Stimulated activated memory B cell treated with anti-CD40 and anti-IgM and Interleukin-4, amounts not matched to agents 10 μg/mL and 1 μg/mL and 100 μg/mL, for 72 hours (primary cell): ENCODE measurements at places on chromosomes 7 and 10.

DNA sequence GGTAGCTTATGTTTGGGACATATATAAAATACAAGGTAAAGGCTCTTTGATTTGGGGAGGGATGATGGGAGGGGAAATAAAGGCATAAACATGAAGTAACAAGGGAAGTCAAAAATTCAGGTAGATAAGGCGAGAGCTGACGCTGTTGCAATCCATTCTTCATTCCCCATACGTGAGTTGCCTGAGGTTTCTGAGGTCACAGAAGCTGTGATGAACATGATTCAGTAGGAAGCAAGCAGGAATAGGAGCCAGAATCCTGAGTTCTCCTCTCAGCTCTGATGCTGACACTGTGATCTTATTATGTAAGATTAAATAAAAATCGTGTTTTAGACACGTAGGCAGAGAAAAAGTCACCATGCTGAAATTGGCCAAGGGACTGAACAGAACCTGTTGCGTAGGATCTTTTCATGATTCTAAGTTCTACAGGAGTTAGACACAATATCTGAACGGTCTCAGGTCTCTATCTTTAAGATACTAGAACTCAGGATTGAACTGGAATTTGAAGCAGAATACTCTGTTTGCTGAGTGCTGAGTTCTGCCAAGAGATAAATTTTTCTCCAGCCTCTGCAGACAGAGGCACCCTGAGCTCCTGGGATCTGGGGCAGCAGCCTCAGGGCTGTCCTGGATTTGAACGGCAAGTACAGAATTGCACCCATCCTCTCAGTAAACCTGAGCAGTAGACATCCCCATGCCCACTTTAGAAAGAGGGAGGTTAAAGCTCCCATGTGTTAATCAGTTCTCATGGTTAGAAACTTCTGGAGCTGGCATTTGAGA, 21.0 kb downstream of the KLF6 start:
- ATAC-seq: no peak

- ATAC-seq: no peak
These were observed 148.8 kb downstream of the CCDC3 start for GRCh38 chr10:12852687-12853086.

DNA sequence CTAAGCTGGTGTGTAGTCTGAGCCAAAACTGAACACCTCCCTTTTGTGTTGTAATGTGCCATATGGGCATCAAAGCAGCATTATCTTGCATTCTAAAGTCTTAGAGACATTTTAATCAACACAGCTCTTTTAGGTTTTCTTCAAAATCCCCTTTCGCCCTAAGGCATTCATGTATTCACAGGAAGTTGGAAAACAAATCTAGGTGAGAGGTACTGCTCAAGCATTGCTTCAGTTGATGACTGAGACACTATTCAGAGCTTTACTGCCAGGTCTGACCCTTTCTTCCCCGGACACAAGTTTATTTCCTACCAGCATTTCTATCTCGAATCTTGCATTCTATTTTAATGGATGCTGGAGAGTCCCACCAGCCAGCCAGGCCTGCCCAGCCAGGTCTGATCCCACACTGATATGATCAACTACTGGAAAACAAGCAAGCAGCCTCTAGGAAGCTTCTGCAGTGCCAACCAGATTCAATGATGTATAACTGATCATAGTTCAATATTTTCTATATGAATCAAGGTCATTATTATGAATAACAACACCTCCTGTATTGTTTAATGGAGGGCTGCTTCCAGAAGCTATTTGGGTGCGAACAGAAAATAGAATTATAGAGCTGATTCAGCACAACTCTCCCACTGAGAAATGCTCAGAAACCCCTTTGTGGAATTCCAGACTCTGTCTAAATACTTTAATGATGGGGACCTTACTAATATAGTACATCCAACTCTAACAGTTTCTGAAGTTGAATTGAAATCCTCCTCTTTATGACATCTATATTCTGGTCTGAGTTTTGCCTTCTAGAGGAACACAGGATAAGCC, 4.0 kb upstream of the BRAF start:
- ATAC-seq: no peak

DNA sequence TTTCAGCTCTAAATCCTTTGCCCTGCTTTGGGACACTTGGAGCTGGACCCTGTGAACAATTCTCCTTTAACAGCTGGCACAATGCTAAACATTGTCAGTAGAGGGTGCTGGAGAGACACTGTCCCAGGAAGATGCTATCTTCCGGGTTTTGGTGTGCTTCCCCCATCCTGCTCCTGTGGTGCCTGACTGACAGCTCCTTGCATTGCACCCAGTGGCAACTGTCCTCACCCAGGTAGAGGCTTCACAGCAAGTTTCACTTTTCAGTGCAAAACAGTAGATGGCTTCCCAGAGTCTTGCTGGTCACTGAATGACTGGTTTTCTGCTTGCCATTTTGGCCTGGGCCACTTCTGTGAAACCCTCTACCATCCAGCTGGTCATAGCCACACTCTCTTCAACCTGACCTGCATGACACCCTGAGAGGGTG, 77.3 kb downstream of the CDC14C start:
- peak; percentile 31 for ATAC-seq

DNA sequence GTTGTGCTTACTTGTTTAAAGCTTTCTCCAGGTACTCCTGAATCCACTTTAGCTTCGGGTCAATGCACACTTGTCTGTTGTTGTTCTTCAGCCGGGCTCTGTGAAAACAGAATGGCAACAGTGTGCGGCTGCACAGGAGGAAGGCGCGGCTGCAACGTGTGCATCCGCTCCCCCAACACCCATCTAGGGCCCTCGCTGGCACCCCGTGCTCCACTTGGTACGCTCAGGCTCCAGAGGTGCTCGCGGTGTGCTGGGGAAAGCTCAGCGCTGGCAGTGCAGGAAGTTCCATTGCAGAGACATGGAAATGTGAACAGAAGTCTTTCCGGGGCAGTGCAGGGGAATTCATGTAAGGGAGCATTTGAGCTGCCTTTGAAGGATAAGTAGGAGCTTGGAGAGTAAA, 6.3 kb downstream of the CXCL12 start:
- no peak for ATAC-seq

- ATAC-seq: no peak
These were observed 2.6 kb upstream of the ZNF503 start for GRCh38 chr10:75403939-75404814.

- ATAC-seq: no peak
These were observed 152.4 kb upstream of the ADO start for GRCh38 chr10:62652114-62652513.

DNA sequence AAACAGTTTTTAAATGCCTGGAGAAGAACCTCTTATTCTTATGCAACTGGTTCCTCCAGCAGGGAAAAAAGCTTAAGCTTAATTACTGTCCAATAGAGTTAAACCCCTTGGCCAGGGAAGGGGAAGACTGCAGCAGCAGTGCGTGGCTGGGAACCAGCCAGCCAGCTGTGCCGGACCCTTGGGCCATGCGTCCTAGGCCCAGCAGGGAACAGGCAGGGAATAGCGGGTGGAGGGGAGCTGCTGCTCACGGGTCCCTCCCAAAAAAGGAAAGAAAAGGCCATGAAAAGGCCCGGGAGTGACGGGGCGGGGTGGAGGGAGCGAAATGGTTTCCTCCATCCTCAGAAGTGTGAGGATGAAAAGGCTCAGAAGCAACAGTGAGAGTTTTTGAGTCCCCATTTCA, 35.2 kb upstream of the HECW1 start:
- no peak for ATAC-seq

GRCh38 chr7:92589056-92589455, 1.1 kb downstream of the FAM133B start:
- ATAC-seq: no peak

DNA sequence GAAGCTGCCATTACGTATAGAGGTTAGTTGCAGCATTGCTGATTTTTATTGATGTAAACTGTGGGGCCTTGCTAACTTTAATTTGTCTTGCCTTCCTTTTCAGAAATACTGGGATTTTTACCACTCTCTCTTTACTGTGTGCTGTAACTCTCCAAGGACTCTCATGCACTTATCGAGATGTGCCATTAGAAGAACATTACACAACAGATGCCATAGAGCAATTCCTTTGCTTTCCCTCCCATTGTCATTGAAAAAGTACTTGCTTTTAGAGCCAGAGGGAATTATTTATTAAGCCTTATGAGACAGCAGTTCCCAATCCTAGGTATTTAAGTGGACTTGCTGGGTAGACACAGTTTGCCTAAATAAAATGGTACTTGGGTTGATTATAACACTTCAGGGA, 51.7 kb downstream of the ASB4 start:
- no peak for ATAC-seq

DNA sequence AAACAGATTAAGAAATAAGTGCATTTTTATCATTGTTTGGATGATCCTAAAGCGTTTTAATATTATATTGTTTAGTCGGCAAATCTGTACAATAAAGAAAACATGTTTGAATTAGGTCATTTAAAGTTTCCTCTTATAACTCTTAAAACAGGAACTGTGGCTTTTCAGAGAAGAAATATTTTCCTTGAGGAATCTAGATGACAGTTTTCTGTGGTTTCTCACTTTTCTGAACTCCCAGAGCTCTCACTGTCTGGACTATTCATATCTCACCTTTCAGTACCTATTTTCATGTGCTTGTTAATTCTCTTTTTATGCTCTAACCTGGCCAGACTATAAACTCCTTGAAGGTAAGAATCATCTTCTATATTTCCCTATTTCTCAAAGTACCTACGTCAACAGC, 135.1 kb downstream of the CHN2 start:
- peak; percentile 45 for ATAC-seq

- ATAC-seq: no peak
These were observed 25.8 kb downstream of the MAPK8 start for GRCh38 chr10:48332166-48332870.

GRCh38 chr7:50351267-50351666, 46.8 kb downstream of the IKZF1 start:
- no peak for ATAC-seq

- no peak for ATAC-seq
These were observed 83.5 kb downstream of the SEMA3D start for GRCh38 chr7:85103357-85103756.

GRCh38 chr10:102876747-102877153, 7.5 kb downstream of the AS3MT start:
- no peak for ATAC-seq

DNA sequence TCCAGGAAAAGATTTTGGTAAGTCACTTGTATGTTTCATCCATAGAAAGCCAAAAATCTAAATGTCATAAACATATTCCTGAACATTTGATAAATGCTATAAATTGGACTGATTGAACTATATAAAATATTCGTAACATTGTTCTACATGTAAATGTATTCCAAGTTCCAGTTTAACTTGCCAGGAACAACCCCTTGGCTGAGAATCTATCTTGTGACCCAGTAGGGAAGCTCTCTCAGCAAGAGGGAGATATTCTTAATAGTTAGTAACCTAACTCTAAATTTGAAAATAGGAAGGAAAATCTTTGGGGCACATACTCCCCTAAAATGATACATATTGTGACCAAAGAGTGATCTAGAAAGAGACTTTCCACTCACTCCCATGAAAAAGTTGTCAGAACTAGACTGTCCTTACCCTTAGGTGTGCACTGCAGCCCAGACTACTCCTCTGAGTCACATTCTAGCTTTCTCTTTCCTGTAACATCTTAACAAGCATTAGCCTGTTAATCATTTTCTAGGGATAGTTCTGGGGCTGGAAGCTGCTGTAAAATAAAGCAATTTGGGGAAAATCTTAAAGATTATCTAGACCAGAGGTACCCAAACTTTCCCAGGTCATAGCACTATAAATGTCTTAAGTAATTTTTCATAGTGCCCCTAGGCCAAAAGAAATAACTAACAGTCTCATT, 73.7 kb upstream of the SKAP2 start:
- no peak for ATAC-seq

DNA sequence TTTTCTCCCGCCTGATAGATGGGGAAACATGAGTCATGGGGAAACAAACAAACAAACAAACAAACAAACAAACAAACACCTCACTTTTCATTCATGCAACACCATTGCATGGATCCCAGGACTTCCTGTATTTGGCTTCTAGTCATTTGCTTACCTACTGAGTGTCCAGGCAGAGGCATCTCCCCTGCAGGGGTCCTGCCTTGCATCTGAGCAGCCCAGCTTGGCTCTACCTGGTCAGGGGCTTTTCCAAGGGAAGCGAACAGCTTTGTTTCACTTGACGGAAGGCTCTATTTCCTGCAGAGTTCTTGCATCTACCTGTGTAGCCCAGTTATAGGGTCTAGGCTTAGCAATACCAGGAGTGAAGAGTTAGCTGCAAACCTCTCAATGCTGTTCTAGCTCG, 374.2 kb downstream of the GATA3 start:
- ATAC-seq: no peak

GRCh38 chr7:116786791-116787443, 75.5 kb upstream of the CAPZA2 start:
- peak; percentile 96 for ATAC-seq

DNA sequence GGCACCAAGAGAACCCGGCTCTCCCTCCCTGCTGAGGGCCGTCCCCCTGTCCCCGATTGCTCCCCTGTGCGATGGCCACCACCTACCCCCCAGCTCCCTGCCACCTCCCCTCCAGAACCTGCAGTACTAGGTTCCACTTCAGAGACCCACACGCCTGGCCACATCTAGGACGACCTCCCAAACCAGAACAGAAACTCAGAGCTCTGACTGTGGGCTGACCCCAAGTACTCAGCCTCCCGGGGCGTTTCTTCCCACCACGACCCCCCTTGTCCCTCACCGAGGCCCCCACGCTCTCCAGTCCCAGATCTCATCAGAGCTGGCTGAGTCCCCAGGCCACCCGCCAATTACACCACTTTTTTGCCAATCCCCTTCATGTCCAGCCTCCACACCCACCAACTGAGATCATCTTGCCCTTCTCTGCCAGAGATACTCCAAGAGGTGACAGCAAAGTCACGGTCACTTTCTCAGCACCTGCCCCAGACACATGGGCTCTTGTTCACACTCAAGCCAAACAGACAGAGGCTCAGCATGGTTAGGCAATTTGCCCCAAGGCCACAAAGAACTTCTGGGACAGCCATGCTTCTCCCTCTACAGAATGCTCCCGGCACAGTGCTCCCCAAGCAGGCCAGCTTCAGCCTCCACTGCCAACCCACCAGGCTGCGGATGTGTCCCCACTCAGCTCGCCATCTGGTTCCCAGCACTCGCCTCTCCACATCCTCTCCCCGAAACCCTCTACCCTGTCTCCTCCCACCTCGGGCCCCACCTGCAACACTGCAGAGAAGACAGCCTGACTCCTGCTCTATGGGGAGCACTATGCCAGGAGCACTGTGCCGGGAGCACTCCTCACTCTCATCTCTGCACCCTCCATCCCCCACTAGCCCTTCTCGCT, 4.7 kb downstream of the TMEM120A start:
- no peak for ATAC-seq

DNA sequence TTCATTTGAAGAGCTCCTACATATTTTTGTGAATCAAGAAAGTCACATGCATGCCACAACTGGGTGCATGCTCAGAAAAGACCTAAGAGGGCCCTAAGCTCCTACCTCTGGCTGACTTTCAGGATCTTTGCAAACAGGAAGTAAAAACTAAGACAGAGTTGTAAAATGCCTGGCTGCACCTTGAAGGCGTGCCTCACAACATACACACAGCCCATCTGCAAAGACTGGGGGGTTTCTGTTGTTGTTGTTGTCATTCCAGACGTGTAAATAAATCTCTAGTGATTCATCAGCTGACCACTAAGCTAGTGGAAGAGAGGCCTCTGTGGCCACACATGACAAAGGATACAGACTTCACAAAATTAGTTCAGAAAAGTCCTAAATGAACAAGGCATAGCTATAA, 31.8 kb downstream of the SMURF1 start:
- peak; percentile 71 for ATAC-seq
